ENCODE measurements at places on chromosomes 11 and 22. TPM values are rescaled to one million over a fixed set of nuclear protein-coding genes. Genes with fewer than 3 reads are reported as not detected.

The VSIG10L2 gene
- not detected for total RNA-seq

- no peaks in the 10 kb centered on the region for H3K27me3 ChIP-seq
- no peaks in the 10 kb centered on the region for H3K4me1 ChIP-seq
- DNase-seq, result no peak
- no peaks in the 10 kb centered on the region for H3K36me3 ChIP-seq
- H3K4me3 ChIP-seq, result no peak overlapping the region
- H3K27ac ChIP-seq, result no peak overlapping the region
Observed at GRCh38 chr11:41660585-41660984, 201.1 kb upstream of the LRRC4C start.

The MB gene
- not detected for total RNA-seq

- no peak overlapping the region for H3K27ac ChIP-seq
- H3K4me1 ChIP-seq, result no peaks in the 10 kb centered on the region
- no peak for DNase-seq
- peaks cover 4% of the 10 kb centered on the region for H3K27me3 ChIP-seq
- H3K36me3 ChIP-seq, result no peaks in the 10 kb centered on the region
- H3K4me3 ChIP-seq, result no peak overlapping the region
Observed at GRCh38 chr11:20258376-20258895, 98.2 kb upstream of the DBX1 start.

DNA sequence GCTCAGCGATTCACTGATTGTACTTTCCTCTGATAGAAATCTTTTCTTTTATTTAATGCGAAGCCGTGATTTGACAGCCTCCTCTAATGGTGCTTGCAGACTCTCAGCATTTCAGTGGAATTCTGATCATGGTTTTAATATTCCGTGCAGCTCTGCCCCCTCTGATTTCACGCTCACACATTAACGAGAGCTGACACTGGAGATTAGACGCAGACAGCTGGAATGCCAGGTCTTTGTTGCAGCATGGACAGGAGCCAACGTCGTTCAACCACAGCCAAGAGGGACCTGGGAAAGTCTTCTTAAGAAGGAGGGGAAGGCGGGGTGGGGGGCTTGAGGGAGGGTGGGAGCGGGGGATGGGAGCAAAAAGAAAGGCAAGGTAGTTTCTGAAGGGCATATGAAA, 186.4 kb downstream of the BLID start:
- no peak overlapping the region for H3K4me3 ChIP-seq
- H3K27ac ChIP-seq, result no peak overlapping the region
- H3K36me3 ChIP-seq, result no peaks in the 10 kb centered on the region
- no peak for DNase-seq
- H3K4me1 ChIP-seq, result no peaks in the 10 kb centered on the region

DNA sequence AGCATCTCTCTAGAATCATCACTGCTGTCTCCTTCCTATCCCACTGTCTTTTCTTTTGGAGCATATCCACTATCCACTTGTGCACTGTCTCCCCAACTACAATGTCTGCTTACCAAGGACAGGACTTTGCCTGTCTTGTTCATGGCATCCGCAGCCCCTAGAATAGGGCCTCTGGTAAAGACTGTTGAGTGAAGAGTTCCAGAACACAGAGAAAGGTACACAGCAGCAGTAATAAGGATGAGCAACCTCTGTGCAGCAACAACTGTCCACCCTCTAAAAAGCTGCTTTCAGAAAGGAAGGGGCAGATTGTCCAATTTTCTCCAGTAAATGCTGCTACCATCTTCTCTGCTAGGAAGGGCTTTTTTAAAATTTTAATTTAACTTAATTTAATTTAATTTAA, 25.5 kb upstream of the BIRC3 start:
- H3K4me3 ChIP-seq, result no peak overlapping the region
- no peak for DNase-seq
- H3K4me1 ChIP-seq, result peaks cover 8% of the 10 kb centered on the region
- H3K27ac ChIP-seq, result no peak overlapping the region
- H3K36me3 ChIP-seq, result no peaks in the 10 kb centered on the region
- no peaks in the 10 kb centered on the region for H3K27me3 ChIP-seq

DNA sequence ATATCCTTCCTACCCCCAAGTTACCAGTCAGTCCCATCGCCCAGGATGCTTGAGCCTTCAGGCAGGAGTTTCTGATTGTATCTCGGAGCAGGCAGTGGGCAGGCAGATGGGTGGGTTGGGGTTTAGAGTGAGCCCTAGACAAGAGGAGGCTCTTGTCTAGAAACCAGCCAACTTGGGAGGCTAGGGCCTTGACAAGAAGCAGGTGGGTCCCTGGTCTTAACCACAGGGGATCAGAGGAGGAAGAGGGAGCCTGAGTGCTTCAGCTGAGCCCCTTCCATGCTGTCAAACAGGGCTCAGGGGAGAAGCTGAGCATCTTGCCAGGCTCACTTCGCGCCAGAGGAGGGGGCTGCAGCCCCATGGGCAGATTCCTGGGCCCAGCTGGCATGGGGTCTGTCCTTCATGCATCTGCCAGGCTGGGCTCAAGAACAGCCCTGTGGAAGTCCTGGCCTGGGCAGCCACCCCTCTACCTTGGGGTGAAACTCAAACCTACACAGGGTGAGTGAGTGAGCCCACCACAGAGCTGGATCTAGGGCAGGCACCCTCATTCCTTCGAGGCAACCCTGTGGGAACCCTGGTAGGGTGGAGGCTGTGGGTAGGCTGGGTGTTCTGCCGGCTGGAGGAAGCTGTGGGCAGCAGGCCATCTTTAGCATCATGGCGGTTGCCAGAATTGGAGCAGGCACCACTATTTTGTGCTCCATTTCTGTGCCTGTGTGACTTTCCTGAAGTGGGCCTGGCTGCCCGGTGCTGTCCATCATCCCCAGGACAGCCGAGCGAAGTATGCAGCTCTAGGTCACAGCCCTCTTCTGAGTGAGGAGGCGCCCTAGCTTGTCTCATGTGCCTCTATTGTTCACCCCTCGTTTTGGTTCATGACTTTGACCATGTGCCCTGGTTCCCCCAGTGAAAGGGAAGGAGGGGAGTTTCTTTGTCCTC, 108.1 kb downstream of the MORC2 start:
- DNase-seq, result no peak

The CHRDL2 gene
- total RNA-seq, result not detected

GRCh38 chr11:72969894-72970335, 155.7 kb downstream of the ATG16L2 start:
- H3K27me3 ChIP-seq, result no peaks in the 10 kb centered on the region
- DNase-seq, result no peak
- H3K36me3 ChIP-seq, result no peaks in the 10 kb centered on the region
- no peak overlapping the region for H3K4me3 ChIP-seq
- H3K4me1 ChIP-seq, result peaks cover 4% of the 10 kb centered on the region

The GLYAT gene
- not detected for total RNA-seq

GRCh38 chr11:11677672-11678356, 56.0 kb upstream of the GALNT18 start:
- H3K27me3 ChIP-seq, result no peaks in the 10 kb centered on the region
- H3K4me1 ChIP-seq, result no peaks in the 10 kb centered on the region
- no peak for DNase-seq
- H3K27ac ChIP-seq, result no peak overlapping the region
- no peak overlapping the region for H3K4me3 ChIP-seq

- H3K4me1 ChIP-seq, result peaks cover 14% of the 10 kb centered on the region
- H3K27ac ChIP-seq, result no peak overlapping the region
- peaks cover 28% of the 10 kb centered on the region for H3K27me3 ChIP-seq
- H3K4me3 ChIP-seq, result no peak overlapping the region
- H3K36me3 ChIP-seq, result no peaks in the 10 kb centered on the region
- no peak for DNase-seq
Observed at GRCh38 chr22:20424932-20425565, 12.6 kb downstream of the SCARF2 start.

DNA sequence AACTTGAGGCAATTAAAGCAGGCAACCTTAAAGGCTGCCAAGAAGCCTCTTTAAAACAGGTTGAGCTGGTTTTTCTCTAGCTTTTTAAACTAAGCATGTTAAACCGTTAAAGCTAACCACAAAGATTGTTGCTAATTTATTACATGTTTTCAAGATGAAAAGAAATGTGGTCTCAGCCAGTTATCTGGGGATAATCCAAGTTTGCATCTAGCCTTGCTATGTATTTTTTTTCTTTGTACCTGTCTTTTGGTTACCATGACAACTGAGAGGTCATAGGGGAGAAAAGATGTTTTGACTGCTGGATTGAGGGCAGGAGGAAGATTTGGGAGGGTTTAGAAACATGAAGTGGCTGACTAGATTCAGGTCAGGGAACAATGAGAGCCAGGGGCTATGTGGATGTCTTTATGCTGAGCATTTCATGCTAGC, 19.2 kb upstream of the PGM2L1 start:
- peaks cover 2% of the 10 kb centered on the region for H3K27me3 ChIP-seq
- DNase-seq, result peak; percentile 65
- H3K4me3 ChIP-seq, result no peak overlapping the region
- no peaks in the 10 kb centered on the region for H3K36me3 ChIP-seq

GRCh38 chr22:41315586-41315985, 14.3 kb downstream of the ZC3H7B start:
- no peak overlapping the region for H3K27ac ChIP-seq
- no peaks in the 10 kb centered on the region for H3K27me3 ChIP-seq
- DNase-seq, result no peak
- peaks cover 4% of the 10 kb centered on the region for H3K36me3 ChIP-seq

GRCh38 chr22:44489026-44489425, 9.0 kb downstream of the RTL6 start:
- no peak overlapping the region for H3K4me3 ChIP-seq
- H3K36me3 ChIP-seq, result no peaks in the 10 kb centered on the region
- H3K4me1 ChIP-seq, result peaks cover 14% of the 10 kb centered on the region
- no peak overlapping the region for H3K27ac ChIP-seq
- no peaks in the 10 kb centered on the region for H3K27me3 ChIP-seq
- DNase-seq, result no peak

- no peaks in the 10 kb centered on the region for H3K27me3 ChIP-seq
- no peak for DNase-seq
- H3K27ac ChIP-seq, result no peak overlapping the region
- H3K4me3 ChIP-seq, result no peak overlapping the region
- no peaks in the 10 kb centered on the region for H3K36me3 ChIP-seq
Observed at GRCh38 chr11:21631991-21632390, 560.9 kb upstream of the ANO5 start.

The CCDC90B gene
- 30.2 TPM for total RNA-seq

The LSP1 gene
- total RNA-seq, result 487 TPM

Data from natural killer cell (primary cell).